Natural killer cell (primary cell): ENCODE measurements at places on chromosomes 7 and 10. TPM values are rescaled to one million over a fixed set of nuclear protein-coding genes. Genes with fewer than 3 reads are reported as not detected.

GRCh38 chr10:52623761-52624160 is 148.8 kb downstream of the MBL2 start:
- no peaks in the 10 kb centered on the region for H3K36me3 ChIP-seq
- H3K27ac ChIP-seq = no peak overlapping the region
- DNase-seq = no peak
- H3K27me3 ChIP-seq = no peaks in the 10 kb centered on the region
- H3K4me1 ChIP-seq = no peaks in the 10 kb centered on the region

- H3K36me3 ChIP-seq = no peaks in the 10 kb centered on the region
- DNase-seq = no peak
- H3K4me1 ChIP-seq = no peaks in the 10 kb centered on the region
- no peaks in the 10 kb centered on the region for H3K27me3 ChIP-seq
- no peak overlapping the region for H3K27ac ChIP-seq
- no peak overlapping the region for H3K4me3 ChIP-seq
Observed at GRCh38 chr10:65805511-65805910, 1120.3 kb upstream of the LRRTM3 start.

Gene HOXA2
- not detected for total RNA-seq

DNA sequence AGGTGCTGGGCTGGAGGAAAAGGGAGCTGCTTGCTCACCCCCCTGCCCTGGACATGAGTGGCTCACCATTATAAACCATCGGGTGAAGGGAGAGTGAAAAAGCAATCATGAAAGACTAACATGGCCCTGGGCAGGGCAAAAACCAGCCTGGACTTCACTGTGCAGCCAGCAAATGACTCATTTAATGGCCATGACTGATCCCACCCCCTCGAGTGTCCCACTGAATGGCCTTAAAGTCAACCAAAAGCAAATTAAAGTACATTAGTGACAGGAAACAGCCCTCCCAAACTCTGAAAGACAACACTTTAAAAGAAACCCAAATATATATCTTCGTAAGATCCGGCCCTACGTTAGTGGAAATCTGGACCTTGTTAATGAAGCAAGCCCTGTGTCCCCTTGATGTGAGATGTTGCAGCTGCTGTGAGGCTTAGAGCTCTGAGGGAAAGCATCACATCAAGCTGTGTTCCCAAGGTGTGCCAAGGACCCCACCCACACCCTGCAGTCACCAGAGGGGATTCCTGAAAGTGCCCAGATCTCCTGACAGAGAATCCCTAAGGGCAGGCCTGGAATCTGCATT is 31.2 kb downstream of the ADCYAP1R1 start:
- H3K27ac ChIP-seq = no peak overlapping the region
- no peak for DNase-seq
- H3K36me3 ChIP-seq = no peaks in the 10 kb centered on the region
- no peaks in the 10 kb centered on the region for H3K4me1 ChIP-seq
- no peaks in the 10 kb centered on the region for H3K27me3 ChIP-seq

DNA sequence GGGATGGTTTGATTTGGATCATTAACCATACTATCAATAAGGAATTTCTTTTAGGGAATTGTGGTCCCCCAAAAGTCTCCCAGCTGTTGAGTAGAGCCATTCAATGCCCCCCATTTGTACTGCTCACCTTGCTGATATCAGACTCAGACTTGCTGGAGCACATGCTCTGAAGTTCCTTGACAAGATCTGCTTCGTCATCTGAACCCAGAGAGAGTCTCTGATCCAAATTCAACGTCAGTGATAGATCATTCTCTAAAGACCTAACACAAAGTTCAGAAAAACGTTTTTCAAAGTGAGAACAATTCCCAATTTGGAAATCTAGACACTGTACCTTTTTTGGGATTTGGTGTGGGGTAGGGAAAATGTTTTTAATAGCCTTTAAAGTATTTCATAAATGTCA is 153.9 kb downstream of the CTTNBP2 start:
- H3K36me3 ChIP-seq = no peaks in the 10 kb centered on the region
- no peaks in the 10 kb centered on the region for H3K4me1 ChIP-seq
- DNase-seq = no peak
- H3K4me3 ChIP-seq = no peak overlapping the region
- H3K27ac ChIP-seq = no peak overlapping the region
- H3K27me3 ChIP-seq = no peaks in the 10 kb centered on the region

Gene DENND2A
- not detected for total RNA-seq

- no peaks in the 10 kb centered on the region for H3K27me3 ChIP-seq
- H3K27ac ChIP-seq = no peak overlapping the region
- DNase-seq = no peak
- no peaks in the 10 kb centered on the region for H3K4me1 ChIP-seq
- H3K36me3 ChIP-seq = no peaks in the 10 kb centered on the region
Observed at GRCh38 chr10:77305650-77306632, 331.7 kb downstream of the KCNMA1 start.

- H3K4me3 ChIP-seq = no peak overlapping the region
- H3K36me3 ChIP-seq = no peaks in the 10 kb centered on the region
- no peaks in the 10 kb centered on the region for H3K27me3 ChIP-seq
- H3K4me1 ChIP-seq = no peaks in the 10 kb centered on the region
- no peak overlapping the region for H3K27ac ChIP-seq
Observed at GRCh38 chr10:63058236-63058635, 74.9 kb upstream of the NRBF2 start.

- no peak for DNase-seq
- no peaks in the 10 kb centered on the region for H3K27me3 ChIP-seq
- no peak overlapping the region for H3K27ac ChIP-seq
- no peak overlapping the region for H3K4me3 ChIP-seq
- no peaks in the 10 kb centered on the region for H3K36me3 ChIP-seq
Observed at GRCh38 chr7:153475239-153475638, 577.0 kb upstream of the DPP6 start.
